Osteocyte (in vitro differentiated cells): ENCODE measurements at places on chromosomes 3 and 15. TPM values are rescaled to one million over a fixed set of nuclear protein-coding genes. Genes with fewer than 3 reads are reported as not detected.

DNA sequence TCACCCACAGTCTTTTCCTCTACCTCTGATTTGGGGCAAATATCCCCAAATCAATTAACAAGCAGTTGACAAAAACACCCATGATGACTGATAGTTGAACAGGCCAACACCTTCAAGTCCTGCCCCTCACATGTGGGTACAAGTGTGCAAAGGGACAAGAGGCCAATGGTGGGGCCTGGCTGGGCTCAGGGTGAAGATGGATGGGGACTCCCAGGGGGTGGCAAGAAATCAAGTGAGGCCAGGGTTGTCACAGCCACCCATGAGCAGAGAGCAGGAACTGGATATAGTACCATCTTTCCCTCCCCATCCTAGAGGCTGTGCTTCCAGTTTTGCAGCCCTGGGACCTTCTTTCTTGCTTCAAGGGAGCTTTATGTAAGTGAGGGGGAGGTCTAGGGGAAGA lies 270.2 kb upstream of the TOPAZ1 start:
- peaks cover 44% of the 10 kb centered on the region for H3K27me3 ChIP-seq
- no peaks in the 10 kb centered on the region for H3K4me1 ChIP-seq
- DNase-seq = no peak

- no peak overlapping the region for H3K27ac ChIP-seq
- no peaks in the 10 kb centered on the region for H3K36me3 ChIP-seq
- no peaks in the 10 kb centered on the region for H3K27me3 ChIP-seq
- H3K4me3 ChIP-seq = no peak overlapping the region
- H3K4me1 ChIP-seq = no peaks in the 10 kb centered on the region
- DNase-seq = no peak
These were observed 59.6 kb downstream of the PRTG start for GRCh38 chr15:55683376-55683775.

DNA sequence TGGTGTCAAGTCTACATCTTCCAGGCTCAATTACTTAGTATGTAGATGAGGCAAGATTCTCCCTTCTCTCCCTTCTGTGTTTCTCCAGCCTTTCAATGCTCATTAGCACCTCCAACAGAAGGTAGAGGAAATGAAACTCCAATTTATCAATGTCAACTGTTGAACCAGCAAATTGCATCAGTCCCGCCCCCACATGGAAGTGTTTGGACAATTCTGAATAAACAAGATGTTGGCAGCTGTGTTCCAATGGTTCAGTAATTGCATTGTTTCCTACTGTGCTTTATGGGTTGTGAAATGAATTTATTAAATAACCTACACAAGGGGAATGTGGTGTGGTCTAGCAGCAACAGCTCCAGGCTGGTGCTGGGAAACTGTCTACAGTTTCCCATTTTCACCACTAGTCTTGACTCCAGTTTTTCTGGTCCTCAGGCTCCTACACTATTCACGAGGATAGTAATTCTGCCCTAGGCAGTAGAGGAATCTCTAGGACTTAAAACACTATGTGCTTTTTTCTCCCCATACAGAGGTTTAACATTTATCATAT lies 91.9 kb downstream of the MB21D2 start:
- H3K27me3 ChIP-seq = no peaks in the 10 kb centered on the region
- no peak overlapping the region for H3K4me3 ChIP-seq
- peaks cover 17% of the 10 kb centered on the region for H3K4me1 ChIP-seq
- no peak overlapping the region for H3K27ac ChIP-seq
- DNase-seq = no peak

GRCh38 chr3:195508185-195508584 lies 34.9 kb downstream of the PPP1R2 start:
- no peak for DNase-seq
- H3K27ac ChIP-seq = no peak overlapping the region
- H3K4me1 ChIP-seq = no peaks in the 10 kb centered on the region
- H3K4me3 ChIP-seq = no peak overlapping the region
- no peaks in the 10 kb centered on the region for H3K27me3 ChIP-seq
- peaks cover 3% of the 10 kb centered on the region for H3K36me3 ChIP-seq

- DNase-seq = no peak
- H3K4me3 ChIP-seq = peak overlapping the region; percentile 80
- H3K4me1 ChIP-seq = peaks cover 37% of the 10 kb centered on the region
- no peaks in the 10 kb centered on the region for H3K27me3 ChIP-seq
These were observed 2.3 kb downstream of the B3GNT5 start for GRCh38 chr3:183255348-183255730.

GRCh38 chr15:81752546-81752942 lies 293.3 kb downstream of the MEX3B start:
- H3K27ac ChIP-seq = peak overlapping the region; percentile 81
- H3K4me1 ChIP-seq = peaks cover 35% of the 10 kb centered on the region
- H3K27me3 ChIP-seq = no peaks in the 10 kb centered on the region
- peak; percentile 90 for DNase-seq
- no peak overlapping the region for H3K4me3 ChIP-seq

DNA sequence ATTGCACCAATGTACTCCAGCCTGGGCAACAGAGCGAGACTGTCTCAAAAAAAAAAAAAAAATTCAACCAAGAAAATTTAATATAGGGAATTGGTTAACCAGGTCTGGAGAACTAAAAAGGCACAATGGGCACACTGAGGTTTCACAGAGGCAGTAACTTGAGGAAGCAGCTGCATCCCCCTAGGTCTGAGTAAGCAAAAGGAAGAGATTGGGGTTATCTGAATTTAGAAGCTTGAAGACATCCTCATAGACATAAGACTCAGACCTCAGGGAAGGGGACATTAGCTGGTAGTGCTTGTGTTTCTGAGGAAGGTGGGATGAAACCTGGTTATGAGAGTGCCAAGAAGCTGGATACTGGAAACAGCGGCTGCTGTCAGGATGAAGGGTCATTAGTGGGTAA lies 50.1 kb upstream of the LEKR1 start:
- DNase-seq = no peak
- no peak overlapping the region for H3K4me3 ChIP-seq
- H3K27ac ChIP-seq = peak overlapping the region; percentile 82
- H3K36me3 ChIP-seq = peaks cover 2% of the 10 kb centered on the region
- no peaks in the 10 kb centered on the region for H3K27me3 ChIP-seq

- peaks cover 5% of the 10 kb centered on the region for H3K4me1 ChIP-seq
- peaks cover 32% of the 10 kb centered on the region for H3K36me3 ChIP-seq
- no peak overlapping the region for H3K4me3 ChIP-seq
- no peak for DNase-seq
- H3K27ac ChIP-seq = no peak overlapping the region
These were observed 52.8 kb downstream of the CDIN1 start for GRCh38 chr15:36632226-36632625.

DNA sequence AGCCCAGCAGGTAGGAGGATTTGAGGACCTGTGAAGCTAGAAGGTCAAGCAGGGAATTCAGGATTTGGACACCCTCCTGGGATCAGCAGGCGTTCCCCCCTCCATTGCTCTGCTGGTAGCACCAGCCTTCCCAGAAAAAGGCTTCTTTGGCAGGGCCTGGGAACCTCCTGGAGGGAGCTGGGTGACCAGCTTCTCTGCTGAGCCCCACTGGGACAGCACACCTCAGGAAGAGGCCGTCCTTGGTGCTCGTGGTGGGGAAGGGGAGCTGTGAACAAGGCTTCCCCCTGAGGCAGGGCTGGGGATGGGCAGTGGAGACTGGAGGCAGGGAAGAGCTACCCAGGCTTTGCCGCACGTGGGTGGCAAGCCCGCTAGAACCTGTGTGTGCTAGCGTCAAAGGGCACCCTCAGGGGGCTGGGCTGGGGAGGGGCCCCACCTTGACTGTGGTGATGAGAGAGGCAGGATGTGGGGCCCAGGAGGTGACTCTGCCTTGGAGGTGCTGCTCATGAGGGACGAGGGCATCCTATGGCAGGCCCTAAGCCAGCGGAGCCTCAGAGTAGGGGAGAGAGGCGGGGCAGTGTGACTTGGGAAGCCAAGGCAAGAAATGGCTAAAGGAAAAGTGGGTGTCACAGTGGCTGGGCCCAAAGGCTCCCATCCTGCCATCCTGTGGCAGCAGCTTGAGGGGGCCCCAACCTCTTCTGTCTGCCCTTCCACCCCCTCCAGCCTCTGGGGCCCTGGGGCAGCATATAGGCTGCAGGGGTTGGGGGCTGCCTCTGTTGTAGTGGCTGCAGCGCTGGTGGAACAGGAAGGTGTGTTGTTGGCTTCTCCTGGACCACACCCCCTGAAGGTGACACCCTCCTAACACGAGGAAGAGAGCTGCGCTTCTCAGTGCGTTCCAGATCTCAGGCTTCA lies 20.7 kb downstream of the KLF13 start:
- no peaks in the 10 kb centered on the region for H3K27me3 ChIP-seq
- no peak overlapping the region for H3K4me3 ChIP-seq
- H3K4me1 ChIP-seq = peaks cover 51% of the 10 kb centered on the region
- H3K36me3 ChIP-seq = no peaks in the 10 kb centered on the region

- H3K36me3 ChIP-seq = no peaks in the 10 kb centered on the region
- no peak overlapping the region for H3K4me3 ChIP-seq
- H3K27me3 ChIP-seq = no peaks in the 10 kb centered on the region
- H3K4me1 ChIP-seq = no peaks in the 10 kb centered on the region
These were observed 811.3 kb upstream of the GBE1 start for GRCh38 chr3:82572721-82573120.

DNA sequence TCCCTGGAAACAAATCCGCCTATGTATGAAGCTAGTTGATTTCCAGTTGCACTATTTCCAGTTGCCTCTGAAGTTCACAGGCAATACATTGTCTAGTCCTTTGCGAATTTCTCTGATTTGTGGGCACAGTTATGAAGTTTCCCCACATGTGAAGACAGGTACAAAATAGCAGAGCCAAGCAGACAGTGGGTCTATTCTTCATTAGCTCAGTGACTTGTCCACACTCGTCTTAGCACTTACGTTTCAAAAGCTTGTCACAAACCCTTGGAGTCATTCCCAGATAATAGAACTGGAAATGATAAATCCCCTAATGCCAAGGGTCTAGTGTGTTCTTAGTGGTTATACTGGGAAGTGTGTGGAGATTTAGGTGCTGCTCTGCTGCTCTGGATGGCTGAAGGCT lies 14.5 kb downstream of the SRPRB start:
- H3K36me3 ChIP-seq = peaks cover 56% of the 10 kb centered on the region
- H3K27me3 ChIP-seq = no peaks in the 10 kb centered on the region
- no peak for DNase-seq
- no peaks in the 10 kb centered on the region for H3K4me1 ChIP-seq
- no peak overlapping the region for H3K4me3 ChIP-seq

DNA sequence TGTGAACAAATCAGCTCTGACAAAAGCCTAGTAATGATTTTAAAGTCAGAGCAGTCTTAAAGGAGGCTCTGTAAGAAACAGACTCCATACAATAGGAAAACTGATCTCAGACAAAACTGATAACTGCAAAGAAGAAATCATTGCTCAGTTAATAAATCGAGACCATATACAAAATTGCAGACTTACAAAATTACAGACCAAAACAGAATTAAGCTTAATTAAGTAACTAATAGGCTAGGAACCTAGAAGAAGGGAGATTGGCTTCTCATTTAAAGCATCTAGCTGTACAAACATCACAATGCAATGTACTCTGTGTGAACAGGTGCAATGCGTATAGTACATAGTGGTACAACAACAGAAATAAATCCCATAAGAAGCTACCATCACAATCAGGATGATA lies 46.3 kb downstream of the ZBTB20 start:
- peak overlapping the region; percentile 71 for H3K4me3 ChIP-seq
- peaks cover 20% of the 10 kb centered on the region for H3K4me1 ChIP-seq
- H3K27ac ChIP-seq = no peak overlapping the region
- no peak for DNase-seq

- no peak overlapping the region for H3K27ac ChIP-seq
- H3K4me1 ChIP-seq = peaks cover 17% of the 10 kb centered on the region
- no peak overlapping the region for H3K4me3 ChIP-seq
- H3K36me3 ChIP-seq = peaks cover 32% of the 10 kb centered on the region
- no peak for DNase-seq
These were observed 46.6 kb downstream of the ABTB1 start for GRCh38 chr3:127719369-127719768.

DNA sequence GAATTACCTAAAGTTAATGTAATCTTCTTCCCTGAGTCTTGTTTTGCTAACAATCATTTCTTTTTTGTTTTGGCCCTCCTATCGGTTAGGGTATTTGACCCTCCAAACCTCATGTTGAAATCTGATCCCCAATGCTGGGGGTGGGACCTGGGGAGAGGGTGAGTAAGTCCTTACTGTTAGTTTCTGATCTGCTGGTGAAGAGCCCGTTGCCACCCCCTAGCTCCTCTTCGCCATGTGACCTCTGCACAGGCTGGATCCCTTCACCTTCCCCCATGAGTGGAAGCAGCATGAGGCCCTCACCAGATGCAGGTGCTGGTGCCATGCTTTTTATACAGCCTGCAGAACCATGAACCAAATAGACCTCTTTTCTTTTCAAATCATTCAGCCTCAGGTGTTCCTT lies 62.8 kb upstream of the ADCY5 start:
- H3K4me1 ChIP-seq = no peaks in the 10 kb centered on the region
- H3K36me3 ChIP-seq = peaks cover 19% of the 10 kb centered on the region
- H3K27me3 ChIP-seq = no peaks in the 10 kb centered on the region
- no peak overlapping the region for H3K27ac ChIP-seq

- H3K4me3 ChIP-seq = no peak overlapping the region
- no peaks in the 10 kb centered on the region for H3K27me3 ChIP-seq
- DNase-seq = no peak
- H3K4me1 ChIP-seq = peaks cover 30% of the 10 kb centered on the region
- no peaks in the 10 kb centered on the region for H3K36me3 ChIP-seq
- no peak overlapping the region for H3K27ac ChIP-seq
These were observed 33.4 kb upstream of the SRP14 start for GRCh38 chr15:40072216-40072990.

DNA sequence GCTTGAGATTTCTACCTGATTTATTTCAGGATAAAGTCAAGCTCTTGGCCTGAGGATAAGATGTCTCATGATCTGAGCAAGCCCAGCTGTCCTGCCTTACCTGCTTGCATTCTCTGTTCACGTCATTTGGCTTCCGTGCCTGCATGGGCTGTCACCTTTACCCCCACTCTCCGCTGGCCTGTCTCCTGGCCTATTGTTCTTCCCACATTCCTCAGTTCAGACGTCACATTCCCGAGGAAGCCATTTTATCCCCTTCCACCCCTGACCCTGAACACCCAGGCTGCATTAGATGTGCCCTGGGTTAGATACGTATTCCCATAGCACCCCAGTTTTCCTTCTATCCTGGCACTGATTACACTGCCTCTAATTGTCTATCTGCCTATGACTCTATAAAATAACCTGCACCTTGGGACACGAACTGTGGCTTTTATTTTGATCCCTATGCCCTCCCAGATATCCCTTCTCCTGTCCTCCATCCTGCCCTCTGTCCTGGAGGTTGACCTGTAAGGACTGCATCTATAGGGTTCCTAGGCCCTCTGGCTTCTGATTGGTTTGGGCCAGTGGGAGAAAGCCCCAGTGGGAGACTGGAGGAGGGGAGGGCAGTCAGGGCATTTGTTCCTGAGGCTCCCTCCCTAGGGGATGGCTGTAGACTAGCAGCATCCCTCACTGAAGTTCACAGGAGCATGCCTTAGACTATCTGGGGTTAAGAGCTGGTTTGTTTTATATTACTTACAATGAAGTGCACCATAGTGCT lies 19.2 kb upstream of the UBE2Q2 start:
- no peaks in the 10 kb centered on the region for H3K36me3 ChIP-seq
- H3K4me3 ChIP-seq = no peak overlapping the region
- no peaks in the 10 kb centered on the region for H3K4me1 ChIP-seq
- H3K27me3 ChIP-seq = no peaks in the 10 kb centered on the region
- DNase-seq = no peak
- H3K27ac ChIP-seq = no peak overlapping the region

Gene POPDC2
- total RNA-seq = 2.1 and 2.4 TPM in 2 replicates

Gene GREM1
- total RNA-seq = 252 and 294 TPM in 2 replicates

Gene SNX4
- total RNA-seq = 50.9 and 54.4 TPM in 2 replicates

Gene GPR149
- not detected in 2 replicates for total RNA-seq

Gene MRPS25
- 47.2 and 50.0 TPM in 2 replicates for total RNA-seq

Gene GNAT1
- not detected in 2 replicates for total RNA-seq
